H9 (cell line): ENCODE measurements at places on chromosomes 13 and 19.

- DNase-seq, result no peak
Measured at GRCh38 chr13:80132741-80133601, 208.0 kb downstream of the SPRY2 start.

DNA sequence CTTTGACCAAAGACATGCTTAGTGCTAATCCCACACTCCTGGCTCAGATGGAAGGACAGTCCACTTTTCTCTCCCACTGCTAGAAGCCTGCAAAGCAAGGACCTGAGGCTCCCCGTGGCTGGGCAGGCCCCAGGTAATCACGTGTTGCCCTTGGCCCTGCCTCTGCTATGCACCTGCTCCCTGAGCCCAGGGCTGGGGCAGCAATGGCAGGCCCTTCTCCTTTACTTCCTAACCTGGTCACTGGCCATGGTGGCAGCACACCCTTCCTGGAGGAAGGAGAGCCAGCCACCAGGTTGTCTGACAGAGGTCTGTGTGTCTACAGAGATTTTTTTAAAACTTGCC lies 27.9 kb upstream of the ZNF492 start:
- no peak for DNase-seq

DNA sequence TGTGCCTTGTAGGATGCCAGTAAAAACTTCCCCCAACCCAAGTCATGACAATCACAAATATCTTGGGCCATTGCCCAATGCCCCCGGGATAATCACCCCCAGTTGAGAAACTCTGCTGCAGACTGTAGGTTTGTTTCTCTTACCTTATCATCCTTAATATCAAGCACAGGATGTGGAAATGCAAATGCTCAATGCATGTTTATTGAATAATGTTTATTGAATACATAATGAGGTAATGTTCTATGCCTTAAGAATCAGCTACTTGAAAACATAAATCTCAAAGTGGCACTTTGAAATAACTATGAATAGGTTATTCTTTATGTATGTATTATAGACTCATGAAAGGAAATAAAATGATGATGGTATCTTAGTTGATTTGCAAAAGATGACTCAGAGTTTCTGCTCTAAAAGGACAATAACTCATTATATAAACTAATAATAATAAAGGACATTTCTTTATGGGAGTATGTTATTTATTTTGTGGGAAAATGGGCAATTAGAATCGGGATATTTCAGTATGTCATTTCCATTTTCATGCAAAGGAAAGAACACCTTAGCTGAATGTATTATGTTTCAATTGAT lies 414.2 kb downstream of the EFNB2 start:
- no peak for DNase-seq

DNA sequence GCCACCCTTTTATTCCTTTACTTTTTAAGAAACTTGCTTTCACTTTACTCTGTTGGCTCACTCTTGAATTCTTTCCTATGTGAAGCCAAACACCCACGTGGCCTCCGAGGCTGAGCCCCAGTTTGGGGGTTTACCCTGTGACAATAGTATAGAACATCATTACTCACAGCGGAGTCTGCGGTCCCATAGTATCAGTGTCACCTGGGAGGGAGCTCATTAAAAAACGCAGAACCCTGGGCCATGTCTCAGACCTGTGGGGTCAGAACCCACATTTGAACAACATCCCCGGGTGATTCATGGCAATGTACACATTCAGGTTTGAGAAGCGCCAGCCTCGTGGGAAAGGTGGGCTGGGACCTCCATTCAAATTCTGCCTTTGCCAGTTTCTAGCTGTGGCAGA lies 36.0 kb upstream of the UBL3 start:
- DNase-seq, result no peak
